ENCODE measurements at places on chromosomes 3 and 15.
A peak's percentile ranks its signal among the peaks of the same experiment; 100 is the strongest.

DNA sequence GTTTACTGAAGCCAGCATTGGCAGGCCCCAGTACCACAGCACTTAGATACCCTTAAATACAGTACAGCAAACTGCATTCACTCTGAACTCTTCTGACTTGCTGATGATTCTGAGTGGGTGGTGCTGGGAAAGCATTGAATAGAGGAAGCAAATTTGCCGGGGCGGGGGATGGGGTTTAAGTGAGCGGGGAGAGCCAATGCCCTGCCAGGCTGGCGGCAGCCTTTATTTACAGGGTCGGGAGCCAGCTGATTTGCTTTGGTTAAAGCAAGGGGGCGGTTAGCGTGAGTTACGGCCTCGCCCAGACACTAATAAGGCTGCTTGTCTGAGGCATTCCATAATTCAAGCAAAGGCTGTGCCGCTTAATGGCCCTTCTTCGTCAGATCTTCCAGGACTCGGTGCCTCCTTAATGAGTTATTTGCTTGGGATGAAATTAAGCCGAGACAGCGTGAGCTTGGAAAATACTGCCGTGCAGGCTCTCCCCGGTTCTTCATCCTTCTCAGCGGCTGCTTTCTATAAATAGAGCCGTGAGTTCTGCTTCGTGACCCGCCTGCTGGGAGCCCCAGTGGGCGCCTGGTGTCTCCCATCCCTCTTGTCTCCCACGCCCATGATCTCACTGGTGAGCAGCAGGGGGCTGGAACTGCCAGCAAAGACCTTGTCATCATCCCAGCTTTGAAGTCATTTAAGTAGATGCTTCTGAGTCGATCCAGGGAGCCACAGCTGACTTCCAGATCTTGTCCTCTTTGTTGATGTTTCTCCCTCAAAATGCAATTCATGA is 25.8 kb downstream of the SPSB4 start:
- DNase-seq = no peak

DNA sequence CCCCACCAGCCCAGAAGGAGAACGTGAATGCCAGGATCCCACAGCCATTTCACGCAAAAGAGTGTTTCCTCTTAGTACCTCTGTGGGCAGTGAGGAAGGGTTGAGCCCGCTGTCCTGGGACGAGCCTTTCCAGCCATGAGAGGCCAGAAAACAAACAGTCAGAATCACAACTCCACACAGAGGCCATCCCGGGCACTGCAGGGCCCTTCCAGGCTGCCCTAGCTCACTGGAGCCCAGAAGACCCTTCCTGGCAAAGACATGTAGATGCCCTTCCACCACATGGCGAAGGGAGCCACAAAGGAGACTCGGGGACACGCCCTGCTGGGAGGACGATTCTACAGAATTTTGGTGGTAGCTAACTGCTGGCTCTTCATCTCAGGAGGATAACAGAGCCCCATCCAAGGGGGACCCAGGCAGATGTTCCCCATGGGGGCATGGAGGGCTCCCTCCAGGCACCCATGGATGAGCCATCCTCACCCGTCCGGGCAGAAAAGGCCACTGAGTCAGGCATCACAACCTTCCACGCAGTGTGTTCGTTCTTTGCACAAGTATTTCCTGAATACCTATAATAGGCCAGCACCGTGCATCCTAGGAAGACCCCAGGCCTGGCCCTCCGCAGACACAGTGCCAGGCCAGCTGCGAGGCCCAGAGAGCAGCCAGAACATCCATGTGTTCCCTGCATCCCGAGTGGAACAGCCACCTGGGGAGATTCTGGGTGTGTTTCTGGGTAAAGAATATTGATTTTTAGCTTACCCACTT is 47.2 kb downstream of the SLC12A8 start:
- DNase-seq = peak; percentile 15

DNA sequence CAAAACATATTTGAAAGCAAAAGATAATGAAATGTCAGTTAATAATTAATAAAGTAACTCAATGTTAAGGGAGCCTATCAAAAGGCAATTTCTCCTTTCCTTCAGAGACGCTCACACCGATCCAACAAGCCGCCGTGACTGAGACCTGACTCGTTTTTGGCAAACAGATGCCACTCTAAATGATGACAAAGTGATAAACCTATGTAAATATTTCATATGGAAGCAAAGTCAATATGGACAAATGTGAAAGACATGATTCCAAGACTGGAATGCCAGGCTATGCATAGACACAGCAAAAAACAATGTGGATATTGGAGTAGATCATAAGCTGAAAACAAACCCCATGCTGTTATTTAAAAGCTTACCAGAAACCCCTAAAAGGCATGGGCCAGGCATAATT is 137.2 kb upstream of the SUCLG2 start:
- no peak for DNase-seq

DNA sequence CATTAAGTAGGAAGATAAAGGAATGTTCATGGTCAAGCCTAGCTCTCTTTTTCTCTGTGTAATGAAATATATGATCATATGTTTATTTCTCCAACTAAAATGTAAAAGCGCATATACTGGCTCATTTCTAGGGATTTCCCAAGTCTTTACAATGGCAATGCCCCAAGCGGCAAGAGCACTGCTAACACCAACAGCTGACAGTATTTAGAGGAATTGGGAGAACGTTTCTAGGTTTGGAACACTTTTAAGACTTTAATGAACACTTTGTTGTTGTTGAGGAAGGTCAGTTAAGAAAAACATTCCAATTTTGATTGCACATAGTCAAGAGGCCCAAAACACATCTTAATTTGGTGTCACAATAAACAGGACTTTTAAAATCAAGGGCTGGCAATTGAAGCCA is 132.7 kb downstream of the ATP8B4 start:
- DNase-seq = no peak

- DNase-seq = no peak
Measured at GRCh38 chr3:186871403-186871924, 29.0 kb downstream of the ADIPOQ start.

DNA sequence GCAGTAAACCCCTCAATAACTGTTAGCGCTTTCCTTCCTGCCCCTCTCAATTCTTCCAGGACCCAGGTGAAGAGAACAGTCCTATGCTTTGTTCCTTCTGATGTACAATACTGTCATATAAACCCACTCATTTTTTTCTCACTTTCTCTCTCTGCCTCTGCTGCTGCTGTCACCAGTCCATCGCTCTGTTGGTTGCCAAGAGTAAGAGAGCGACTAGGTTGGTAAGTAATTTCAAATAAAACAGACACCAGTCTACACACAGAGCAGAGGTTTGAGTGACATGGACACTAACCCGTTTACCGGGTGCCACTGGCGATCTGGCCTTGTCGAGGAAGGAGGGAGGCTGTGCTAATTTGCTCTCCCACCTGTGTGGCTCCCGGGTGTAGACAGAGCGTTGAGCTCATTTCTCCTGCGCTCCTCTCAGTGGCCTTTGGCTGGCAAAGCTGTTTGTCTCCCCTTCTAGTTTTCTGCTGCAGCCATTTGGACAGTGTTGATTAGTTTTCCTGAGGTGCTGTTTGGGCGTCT is 215.4 kb downstream of the THSD4 start:
- DNase-seq = no peak

DNA sequence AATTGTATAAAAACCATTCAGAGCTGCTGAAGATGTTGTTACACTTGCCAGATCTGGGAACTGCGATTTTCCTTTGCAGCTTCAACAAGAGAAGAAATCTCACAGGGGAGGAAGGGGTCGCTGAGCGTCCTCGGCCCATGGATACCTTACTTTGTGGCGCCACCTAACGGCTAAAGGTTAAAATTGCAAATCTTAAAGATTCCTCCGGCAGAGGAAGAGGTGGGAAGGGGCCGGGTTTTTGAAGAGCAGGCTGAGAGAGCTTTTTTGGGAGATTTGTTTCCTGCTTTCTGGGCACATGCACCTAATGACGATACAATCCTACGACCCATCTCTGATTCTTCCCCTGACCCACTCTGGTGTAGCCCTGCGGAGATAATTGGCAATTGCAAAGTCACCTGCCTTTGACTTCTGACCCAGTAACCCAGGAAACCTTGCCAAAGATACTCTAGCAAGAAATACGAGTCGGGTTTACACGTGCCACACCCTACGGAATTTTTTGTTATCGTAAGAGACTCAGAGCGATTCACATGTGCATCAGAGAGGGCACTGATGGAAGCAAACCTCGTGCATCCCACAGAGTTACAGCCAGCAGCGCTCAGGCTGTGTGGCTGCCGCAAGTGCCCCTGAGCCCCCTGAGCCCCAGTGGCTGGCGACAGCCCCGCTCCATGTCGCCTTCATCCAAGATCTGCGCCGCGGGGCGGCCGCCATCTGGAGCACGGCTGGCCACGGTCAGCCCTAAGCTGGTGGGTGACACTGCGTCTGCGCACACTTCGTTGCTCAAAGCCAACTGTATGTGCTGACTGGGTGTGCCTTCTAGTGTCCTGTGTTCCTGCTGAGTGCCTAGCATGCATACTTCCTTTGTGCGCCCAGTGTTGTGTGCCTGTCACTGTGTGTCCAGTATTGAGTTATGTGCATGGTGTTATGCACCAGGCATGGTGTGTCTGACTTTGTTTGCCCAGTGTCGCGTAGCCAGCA is 55.2 kb upstream of the CHRNA7 start:
- peak; percentile 52 for DNase-seq

- peak; percentile 68 for DNase-seq
Measured at GRCh38 chr3:18988614-18989229, 159.6 kb upstream of the KCNH8 start.

- DNase-seq = no peak
Measured at GRCh38 chr15:36008719-36009118, 462.8 kb upstream of the DPH6 start.

GRCh38 chr15:72604794-72605193 is 49.7 kb upstream of the GOLGA6B start:
- DNase-seq = no peak

DNA sequence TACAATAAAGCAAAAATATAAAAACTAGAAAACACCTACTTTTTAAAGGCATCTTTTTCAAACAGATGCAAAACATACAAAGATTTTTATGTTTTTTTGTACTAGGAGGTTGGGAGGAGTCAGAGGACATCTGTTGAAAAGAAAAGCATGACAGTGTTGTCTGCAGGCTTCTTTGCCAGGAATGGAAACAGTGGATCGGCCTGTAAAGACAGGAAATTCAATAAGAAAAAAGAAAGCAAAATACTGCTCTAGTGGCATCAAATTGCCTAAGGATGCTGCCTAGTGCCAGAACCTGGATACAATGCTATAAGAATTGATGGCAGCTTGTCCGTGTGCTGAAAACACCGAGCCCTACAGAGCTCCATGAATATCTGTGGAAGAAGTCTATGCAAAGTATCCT is 69.9 kb downstream of the TBC1D5 start:
- DNase-seq = no peak

DNA sequence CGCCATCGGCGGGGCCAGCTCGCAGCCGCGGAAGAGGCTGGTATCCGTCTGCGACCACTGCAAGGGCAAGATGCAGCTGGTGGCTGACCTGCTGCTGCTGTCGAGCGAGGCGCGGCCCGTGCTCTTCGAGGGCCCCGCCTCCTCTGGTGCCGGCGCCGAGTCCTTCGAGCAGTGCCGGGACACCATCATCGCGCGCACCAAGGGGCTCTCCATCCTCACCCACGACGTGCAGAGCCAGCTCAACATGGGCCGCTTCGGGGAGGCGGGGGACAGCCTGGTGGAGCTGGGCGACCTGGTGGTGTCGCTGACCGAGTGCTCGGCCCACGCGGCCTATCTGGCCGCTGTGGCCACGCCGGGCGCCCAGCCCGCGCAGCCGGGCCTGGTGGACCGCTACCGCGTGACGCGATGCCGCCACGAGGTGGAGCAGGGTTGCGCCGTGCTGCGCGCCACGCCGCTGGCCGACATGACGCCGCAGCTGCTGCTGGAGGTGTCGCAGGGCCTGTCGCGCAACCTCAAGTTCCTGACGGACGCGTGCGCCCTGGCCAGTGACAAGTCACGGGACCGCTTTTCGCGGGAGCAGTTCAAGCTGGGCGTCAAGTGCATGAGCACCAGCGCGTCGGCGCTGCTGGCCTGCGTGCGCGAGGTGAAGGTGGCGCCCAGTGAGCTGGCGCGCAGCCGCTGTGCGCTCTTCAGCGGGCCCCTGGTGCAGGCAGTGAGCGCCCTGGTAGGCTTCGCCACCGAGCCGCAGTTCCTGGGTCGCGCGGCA is 1.8 kb downstream of the TLNRD1 start:
- no peak for DNase-seq
